ENCODE measurements at places on chromosomes 6 and 20.

DNA sequence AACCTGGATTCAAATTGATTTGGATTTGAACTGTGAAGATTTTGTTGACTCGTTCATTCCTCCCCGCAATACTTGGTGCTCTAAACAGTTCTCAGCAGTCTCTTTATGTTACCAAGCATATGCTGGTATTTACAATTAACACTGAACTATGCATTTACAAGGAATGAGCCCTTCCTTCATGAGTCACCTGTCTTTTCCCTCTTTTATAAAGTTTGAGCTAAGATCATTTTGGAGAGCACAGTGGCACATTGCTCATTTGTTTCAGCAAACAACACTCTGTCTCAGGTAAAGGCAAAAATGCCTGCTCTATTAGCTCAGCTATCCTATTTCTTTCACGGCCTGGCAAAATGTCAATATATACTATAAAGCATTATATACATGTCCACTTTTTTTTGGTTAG lies 285.4 kb downstream of the PHACTR1 start:
- DNase-seq = no peak

DNA sequence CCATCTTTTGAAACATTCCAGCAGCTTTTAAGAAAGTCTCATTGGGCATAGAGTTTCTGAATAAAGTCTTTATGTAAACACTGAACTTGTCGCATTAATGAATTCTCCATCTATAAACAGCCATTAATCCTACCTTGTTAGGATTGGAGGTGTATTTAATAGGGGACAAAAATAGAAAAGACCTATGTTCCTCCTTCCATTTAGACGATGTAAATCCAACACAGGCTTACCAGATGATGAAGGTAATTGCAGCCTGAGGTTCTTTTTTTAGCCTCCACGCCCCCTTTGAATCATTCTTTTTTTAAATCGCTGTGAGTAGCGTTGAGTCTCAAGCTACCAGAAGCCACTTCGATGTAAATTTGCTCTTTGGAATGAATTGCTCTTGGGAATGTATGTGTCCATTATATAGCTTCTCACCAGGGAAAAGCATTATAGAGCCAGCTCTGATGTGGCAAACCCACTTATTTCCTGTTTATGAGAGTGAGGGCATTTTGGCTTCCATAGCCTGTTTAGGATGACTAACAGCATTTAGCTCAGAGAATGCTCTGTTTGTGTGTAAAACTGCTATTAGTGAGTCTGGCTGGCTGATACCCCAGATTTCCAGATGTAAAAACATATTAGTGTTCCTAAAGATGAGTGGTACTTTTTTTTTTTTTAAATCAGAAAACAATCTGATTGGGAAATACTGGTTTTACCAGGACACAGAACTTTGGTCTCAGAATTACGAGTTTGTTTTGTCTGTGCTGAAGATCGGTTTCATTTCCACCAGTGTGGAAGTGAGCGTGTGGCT lies 74.9 kb upstream of the CLDN20 start:
- DNase-seq = peak; percentile 99

DNA sequence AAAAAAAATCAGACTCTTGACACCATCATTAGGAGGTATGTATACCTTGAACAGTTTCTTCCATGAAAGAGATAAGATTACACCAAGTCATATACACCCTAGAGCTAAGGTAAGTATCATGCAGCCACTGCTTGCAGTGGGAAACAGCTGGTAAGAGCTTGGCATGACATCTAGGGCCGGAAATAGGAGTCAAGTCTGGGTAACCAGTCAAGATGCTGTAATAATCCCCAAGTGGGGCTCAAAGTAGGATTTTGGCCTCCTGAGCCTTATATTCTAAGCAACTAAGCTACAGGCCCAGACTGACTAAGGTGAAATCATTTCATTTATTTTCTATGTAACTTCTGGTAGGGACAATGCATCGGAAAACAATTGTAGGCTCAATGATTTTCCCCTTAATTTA lies 23.9 kb downstream of the TRERF1 start:
- DNase-seq = no peak

DNA sequence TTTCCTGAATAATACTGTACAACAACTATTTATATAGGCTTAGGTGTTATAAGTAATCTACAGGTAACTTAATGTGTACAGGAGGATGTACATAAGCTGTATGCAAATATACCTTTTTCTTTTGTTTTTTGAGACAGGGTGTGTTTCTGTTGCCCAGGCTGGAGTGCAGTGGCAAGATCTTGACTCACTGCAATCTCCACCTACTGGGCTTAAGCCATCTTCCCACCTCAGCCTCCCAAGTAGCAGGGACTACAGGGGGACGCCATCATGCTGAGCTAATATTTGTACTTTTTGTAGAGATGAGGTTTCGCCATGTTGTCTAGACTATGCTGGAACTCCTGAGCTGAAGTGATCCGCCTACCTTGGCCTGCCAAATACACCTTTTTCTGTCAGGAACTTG lies 191.7 kb upstream of the ZNF217 start:
- no peak for DNase-seq

GRCh38 chr20:24102290-24102689 lies 113.7 kb upstream of the GGTLC1 start:
- peak; percentile 3 for DNase-seq

- DNase-seq = peak; percentile 97
These were observed 20.1 kb downstream of the COL21A1 start for GRCh38 chr6:56227071-56227879.

GRCh38 chr6:148852688-148853087 lies 105.9 kb downstream of the UST start:
- no peak for DNase-seq

DNA sequence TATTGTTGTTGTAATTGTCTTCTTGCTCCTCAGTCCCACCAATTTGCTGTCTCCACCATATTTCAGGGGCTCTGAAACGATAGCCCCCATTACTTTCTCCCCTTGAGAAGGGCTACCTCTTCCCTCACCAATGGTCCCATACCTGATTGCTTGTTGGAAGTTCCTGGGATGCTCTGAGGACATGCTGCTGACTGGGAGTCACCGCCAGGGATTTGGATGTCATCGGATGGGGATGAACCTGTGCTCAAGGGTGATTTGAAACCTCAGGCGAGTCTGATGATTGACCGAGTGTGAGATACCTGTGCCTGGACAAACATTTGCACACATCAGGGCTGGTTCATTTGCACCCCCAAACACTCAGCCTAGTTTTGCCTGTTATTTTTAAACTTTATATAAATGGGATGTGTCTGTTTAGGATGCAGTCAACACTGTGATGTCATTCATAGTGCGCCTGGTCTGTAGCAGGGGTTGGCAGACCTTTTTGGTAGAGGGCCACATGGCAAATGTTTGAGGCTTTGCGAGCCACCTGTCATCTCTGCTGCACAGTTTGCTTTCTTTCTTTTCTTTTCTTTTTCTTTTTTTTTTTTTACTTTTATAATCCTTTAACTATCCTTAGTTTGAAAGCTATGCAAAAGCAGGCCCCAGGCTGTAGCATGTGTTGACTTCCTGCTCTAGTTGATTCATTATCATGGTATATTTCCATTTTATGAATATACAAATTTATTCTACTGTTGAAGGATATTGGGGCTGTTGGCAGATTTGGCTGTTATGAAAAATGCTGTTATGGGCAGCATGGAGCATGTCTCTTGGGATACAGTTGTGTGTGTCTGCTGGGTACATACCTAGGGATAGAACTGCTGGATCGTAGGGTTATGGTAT lies 118.5 kb upstream of the PHACTR3 start:
- DNase-seq = no peak

GRCh38 chr6:20810727-20811108 lies 276.5 kb downstream of the CDKAL1 start:
- no peak for DNase-seq

DNA sequence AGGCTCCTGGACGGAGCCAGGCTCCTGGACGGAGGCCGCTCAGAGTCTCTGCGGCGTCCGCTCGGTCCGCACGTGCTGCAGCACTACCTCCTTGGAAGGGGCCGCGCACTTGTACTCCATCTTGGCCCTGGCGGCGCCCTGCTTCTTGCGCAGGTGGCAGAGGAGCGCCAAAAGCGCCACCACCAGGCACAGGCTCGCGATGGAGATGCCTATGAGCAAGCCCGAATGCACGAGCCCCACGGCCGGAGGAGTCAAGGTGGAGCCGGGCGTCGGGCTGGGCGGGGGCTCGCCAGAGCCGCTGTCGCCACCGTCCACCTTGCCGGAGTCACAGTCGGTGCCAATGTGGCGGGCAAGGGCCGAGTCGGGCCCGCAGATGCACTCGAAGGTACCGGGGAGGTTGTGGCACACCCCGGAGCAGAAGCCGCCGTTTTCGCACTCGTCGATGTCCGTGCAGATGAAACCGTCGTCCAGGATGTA lies 1.7 kb downstream of the THBD start:
- DNase-seq = no peak

GRCh38 chr6:98958776-98959175 lies 11.0 kb upstream of the FBXL4 start:
- no peak for DNase-seq

- DNase-seq = peak; percentile 51
These were observed 143.4 kb upstream of the HMGN3 start for GRCh38 chr6:79377888-79378348.

DNA sequence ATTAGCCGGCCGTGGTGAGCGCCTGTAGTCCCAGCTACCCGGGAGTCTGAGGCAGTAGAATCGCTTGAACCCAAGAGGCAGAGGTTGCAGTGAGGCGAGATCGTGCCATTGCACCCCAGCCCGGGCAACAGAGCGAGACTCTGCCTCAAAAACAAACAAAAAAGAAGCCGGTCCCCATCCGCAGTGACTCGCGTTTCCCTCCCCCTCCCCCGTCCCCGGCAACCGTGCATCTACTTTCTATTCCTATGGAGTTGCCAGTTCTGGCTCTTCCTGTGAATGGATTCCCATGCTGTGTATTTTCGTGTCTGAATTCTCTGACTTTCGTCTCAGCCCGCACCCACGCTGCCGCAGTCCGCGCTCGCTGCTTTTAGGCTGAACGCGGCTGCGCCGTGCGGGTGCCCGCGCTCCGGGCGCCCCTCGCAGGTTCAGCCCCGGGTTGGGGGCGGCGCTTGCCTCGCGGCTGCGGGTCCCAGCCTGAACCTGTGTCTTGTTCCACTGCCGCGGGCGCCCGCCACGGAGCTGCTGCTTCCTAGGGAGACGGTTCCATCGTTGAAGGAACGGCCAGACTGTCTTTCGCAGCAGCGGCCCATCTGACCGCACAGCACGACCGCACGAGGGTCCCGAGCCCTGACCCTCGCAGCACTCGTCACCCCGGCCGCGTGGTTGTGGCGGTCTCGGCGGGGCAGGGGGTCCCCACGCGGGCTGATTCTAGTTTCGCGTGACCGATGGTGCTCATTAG lies 1.1 kb upstream of the MRGBP start:
- DNase-seq = peak; percentile 45

GRCh38 chr6:2857580-2858337 lies 16.1 kb upstream of the SERPINB1 start:
- DNase-seq = peak; percentile 53

DNA sequence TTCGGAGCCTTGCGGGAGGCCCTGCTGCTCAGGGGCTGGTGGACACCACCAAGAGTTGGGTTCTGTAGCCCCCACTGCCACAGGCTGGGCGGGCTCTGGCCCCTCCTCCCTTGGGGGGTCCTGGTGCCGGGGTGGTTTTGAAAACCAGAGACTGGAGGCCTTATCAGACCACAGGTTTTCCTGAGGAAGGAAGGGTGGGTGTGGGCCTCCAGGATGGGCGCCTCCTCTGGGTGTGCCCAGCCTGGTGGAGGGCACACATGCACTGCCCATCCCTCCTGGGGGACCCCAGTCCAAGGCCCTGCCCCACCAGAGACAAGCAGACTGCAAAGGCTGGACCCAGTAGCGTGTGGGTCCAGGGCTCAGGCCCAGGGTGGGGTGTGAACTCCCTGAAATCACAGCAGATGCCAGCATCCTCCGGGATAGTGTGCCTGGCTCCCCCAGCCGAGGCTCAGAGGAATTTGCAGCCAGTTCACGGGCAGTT lies 13.5 kb upstream of the ZBTB46 start:
- no peak for DNase-seq

DNA sequence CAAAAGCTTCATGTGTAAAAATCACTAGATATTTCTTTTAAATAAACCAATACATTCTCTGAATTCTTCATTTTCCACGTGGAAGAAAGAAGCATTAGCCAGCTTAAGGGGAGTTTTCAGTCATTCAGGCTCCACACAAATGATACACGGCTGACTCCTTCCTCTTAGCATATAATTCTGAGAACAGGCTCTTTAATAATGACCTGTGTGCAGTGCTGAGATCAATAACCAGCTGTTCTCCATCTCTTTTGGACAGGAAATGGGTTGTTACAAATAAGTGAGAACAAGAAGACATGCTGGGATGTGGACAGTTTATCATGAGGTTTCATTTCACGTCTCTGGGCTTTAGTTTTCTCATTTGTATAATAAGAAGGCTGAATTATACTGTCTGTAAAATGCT lies 146.9 kb upstream of the C6orf118 start:
- DNase-seq = no peak

DNA sequence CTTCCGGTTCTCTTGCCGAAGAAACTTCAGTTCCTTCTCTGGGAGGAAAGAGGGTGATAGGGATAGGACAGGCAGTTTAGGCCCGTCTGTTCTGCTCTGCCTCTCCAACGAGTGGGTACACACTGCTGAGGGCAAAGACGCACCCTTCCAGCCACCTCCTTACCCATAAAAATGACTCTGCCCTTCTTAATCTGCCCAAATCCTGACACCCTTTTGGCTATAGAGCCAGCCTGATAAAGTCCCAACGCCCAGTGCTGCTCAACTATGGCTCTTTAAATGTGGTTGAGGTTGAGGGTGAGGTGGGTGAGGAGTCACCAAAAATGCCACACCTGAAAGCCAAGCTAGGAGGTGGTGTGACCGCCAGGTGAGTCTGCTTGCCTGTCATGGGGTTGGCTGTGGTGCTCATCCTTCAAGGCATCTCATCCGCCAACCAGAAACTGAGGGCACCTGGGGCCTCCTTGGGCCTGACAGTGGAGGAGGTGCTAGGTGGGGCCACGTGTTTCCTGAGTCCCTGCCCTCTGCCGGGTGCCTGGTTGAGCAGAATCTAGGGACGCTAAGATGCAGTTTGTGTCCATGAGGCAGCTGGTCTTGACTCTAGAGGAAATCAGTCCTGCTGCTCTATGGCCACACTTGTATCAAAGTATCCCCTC lies 16.3 kb downstream of the CCDC167 start:
- no peak for DNase-seq

DNA sequence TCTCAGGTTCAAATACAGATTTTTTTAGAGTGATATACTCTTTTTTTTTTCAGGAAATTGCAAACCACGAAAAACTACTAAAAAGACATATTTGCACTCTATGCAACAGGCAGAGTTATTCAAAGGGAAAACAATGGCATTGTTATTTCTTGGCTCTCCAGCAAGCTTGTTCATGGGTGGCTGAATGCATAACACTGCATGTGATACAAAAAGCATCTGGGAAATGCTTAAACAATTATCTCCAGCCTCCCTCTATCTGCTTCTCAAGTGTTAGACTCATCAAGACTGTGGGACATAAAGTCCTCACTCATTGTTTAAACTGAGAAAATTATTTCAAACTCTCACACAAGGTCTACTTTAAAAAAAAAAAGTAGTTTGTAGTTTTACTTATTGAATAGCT lies 7.3 kb upstream of the COL12A1 start:
- no peak for DNase-seq
